ENCODE measurements at places on chromosomes 1 and 21.

DNA sequence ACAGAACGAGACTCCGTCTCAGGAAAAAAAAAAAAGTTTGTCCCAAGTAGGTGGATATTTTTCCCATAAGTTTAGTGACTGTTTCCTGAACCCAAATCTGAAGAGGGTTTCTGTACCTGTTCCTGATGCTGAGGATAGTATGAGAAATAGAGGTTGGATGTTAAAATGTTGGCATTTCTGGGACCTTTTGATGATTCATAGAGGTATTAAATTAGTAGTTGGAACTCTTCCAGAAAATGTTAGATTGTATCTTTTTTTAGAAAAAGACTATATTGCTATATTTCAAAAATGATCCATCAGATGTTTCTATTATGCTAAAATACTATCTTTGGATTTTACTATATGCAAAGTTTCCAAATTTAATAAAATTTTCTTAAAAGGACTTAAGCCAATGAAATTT, 2.9 kb upstream of the CENPL start:
- no peak for DNase-seq

DNA sequence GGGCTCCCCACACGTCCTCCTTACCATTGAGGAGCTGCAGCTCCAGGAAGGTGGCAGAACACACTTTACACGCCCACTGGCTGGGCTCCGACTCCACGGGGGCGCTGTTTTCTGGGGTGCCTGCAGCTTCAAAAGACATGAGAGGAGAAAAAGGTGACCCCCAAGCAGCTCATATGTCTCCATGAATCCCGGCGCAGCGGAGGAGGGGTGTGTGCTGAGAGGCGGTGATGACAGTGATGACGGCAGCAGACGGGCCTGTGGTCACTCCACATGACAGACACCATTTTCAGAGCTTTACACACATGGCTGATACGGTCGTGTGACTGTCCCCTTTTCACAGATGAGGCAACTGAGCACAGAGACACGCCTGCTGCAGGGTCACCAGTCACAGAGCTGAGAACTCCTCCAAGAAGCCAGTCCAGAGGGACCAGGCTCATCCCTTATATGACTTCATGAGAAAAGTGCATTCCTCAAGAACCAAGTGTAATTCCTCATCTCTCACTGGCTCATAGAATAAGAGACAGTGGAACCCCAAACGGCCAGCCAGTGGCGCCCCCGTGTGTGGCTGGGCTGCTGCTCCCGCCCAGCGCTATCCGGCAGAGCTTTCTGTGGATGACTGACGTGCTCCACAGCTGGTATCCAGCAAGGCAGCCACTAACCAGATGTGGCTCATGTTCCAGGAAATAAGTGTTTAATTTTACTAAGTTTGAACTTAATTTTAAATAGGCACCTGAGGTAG, 31.9 kb downstream of the PRDM15 start:
- no peak for DNase-seq

GRCh38 chr1:174408146-174408545, 39.6 kb upstream of the GPR52 start:
- DNase-seq = no peak

DNA sequence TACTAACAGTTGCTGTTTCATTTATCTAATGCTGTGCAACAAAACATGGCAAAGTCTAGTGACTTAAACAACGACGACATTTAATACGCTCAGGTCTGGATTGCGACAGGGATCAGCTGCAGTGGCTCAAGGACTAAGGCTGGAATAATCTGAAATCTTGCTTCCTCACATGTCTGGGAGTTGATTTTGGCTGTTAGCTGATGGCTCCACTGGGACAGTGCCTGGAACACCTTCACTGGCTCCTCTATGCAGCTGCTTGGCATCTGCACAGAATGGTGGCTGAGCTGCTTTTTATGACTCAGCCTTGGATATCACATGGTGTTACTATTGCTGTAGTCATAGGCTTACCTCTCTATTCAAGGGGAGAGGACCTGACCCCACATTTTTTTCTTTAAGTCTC, 24.0 kb upstream of the BTG3 start:
- no peak for DNase-seq

DNA sequence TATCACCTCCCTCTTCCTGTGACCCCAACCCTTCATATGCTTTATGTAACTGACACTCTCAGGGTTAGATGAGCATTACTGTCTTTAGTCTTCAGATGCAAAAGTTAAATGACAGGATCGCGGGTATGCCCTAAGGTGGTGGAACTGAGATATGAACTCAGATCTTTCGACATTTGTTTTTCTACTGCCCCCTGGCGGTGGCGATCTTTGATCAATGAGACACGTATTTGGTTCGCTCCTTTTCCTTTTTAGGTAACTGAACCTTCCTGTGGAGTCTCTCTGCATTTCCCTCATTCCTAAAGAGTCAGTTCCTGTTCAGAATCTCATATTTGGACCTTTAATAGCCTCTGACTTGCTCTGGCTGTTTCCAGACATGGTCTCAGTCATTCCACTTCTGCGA, 47.8 kb upstream of the ZP4 start:
- DNase-seq = no peak

DNA sequence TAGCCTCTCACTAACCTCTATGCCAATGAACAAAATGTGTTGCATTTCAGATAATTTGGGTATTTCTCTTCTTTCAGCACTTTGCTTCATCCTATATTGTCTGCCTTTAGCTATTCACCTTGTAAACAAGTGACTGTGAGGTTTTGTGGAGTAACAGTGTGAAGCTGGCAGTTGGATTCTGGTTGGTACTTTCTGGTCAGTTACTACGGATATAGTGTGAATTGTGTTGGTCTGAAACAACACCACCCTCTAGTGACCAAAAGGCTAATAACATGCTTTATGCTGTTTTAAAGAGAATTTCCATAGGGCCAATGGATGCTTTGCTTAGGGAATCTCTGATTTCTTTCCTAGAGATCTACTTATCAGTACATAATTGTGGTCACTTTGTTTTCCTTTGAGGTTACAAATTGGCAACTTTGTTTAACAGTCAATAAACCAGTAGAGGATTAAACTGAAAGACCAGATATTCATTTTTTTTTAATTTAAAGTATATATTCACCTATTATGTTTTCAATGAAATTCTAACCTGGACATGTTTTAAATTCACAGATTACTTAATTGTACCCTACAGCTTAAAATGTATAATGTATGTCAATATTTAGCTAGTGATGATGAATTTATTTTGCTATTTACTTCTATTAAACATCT, 2.5 kb upstream of the PTGER3 start:
- peak; percentile 20 for DNase-seq

DNA sequence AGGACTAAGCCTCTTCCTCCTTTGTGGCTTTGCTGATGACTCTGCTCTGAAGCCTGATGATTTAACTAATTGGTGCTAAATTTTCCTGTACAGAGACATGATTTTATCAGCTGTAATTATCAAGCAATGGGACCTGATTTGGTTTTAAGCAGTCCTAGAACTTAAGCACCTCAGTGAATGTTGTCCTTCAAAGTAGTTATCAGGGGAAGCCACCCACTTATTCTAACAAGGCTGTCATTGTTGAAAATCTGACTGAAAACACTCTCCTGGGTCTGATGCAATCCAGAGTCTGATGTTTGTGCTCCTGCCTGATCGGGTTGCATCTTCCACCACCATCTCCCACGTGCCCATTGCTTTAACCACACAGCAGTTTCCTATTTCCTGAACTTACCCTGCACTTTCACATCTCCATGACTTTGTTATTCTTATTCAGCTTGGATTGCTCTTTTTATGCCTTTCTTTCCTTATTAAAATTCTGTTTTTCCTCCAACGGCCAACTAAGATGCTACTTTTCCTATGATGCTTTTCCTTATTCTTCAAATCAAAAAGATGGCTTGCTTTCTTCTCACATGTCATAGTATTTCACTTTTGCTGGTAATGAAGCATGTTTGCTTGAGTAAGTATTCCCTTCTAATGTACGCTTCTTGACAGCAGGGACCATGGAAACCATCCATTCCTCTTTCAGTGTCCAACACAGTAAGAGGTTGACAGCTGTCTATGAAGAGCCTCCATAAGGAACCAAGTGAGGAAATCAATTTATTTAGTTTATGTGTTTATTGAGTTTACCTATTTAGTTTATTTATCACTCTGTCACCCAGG, 55.0 kb downstream of the S1PR1 start:
- no peak for DNase-seq

DNA sequence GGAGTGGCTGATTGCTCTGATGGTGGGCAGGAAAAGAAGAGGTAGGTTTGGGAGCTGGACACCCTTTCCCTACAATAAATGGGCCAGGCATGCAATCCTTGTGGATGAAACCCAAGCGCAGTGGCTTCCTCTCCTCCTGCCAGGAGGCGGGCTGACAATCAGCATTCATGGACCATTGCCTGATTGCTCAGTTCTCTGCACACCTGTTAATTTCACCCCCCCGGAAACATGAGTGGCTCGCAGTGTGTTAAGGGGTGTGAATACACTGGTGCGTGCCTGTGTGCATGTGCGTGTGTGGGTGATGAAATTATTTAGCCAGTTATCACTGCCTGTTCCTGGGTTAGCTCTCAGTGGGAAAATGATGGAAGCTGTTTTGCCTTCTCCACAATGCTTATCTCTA, 310.7 kb downstream of the PCP4 start:
- no peak for DNase-seq

DNA sequence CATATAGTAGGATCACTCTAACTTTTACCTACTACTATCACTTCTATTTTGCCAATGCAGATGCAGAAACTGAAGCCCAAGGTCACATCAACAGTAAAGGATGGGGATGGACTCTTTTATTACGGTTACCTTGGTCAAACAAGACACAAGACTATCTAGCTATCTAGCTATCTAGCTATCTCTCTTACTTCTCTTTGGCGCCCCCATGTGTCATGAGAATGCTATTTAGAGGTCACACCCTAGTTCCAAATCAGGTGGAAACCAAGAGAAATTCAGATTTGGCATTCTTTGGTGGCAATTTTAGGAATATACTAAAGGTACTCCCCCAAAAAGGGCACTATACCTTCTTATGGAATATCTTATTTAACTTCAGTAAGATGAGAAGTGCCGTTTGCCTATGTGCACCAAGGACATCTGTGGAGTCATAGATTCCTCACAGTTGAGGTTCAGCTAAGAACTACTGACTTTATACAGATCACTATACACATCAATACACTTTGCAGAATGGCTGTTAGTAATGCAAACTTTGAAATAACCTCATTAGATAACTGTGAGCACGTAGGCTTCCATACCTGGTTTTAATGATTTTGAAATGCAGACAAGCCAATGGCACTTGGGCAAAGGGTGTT, 6.7 kb downstream of the ZNF648 start:
- no peak for DNase-seq

- peak; percentile 36 for DNase-seq
Measured at GRCh38 chr1:112954945-112955772, 837 bp downstream of the SLC16A1 start.

DNA sequence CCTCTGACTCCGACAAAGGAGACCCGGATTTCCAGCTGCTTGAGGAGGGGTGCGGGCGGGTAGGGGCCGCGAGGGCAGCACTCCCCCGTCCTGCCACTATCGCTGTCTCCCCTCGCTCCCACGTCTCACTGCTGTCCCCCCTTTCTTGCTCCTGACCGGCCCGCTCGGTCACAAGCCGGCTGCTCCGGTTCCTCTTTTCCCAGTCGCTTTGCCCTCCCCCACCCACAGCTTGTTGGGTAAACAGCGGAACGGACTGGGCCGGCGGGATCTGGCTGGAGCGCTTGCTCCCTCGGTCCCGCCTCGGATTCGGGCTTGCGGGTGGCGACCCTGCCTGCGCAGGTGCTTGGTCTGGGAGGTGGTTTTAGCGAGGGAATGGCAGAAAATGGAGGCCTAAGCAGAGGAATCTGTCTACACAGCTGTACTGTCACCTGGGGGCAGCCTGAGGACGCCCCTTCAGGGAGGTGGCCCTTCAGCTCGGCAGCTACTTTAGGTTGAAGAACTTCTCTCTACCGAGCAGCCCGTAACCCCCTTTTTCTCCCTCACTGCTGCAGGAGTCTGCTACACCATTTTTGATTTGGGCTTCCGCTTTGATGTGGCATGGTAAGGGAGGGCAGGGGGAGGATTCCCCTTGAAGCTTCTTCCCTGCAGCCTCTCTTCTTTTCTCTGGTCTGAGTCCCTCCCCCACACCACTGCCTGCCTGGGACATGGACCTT, 645 bp downstream of the ATP6V0B start:
- DNase-seq = no peak

- DNase-seq = no peak
Measured at GRCh38 chr21:34582506-34583150, 32.3 kb downstream of the RCAN1 start.

- DNase-seq = peak; percentile 20
Measured at GRCh38 chr1:111990878-111991718, 1.6 kb upstream of the KCND3 start.

- DNase-seq = no peak
Measured at GRCh38 chr1:154441241-154441888, 36.2 kb downstream of the IL6R start.

GRCh38 chr1:101131239-101131843, 105.5 kb upstream of the S1PR1 start:
- no peak for DNase-seq

- DNase-seq = no peak
Measured at GRCh38 chr1:180353945-180354344, 123.9 kb downstream of the LHX4 start.

GRCh38 chr1:55861676-55862340, 646.6 kb upstream of the USP24 start:
- DNase-seq = no peak

GRCh38 chr21:36068748-36069398, 951 bp upstream of the CBR1 start:
- no peak for DNase-seq

DNA sequence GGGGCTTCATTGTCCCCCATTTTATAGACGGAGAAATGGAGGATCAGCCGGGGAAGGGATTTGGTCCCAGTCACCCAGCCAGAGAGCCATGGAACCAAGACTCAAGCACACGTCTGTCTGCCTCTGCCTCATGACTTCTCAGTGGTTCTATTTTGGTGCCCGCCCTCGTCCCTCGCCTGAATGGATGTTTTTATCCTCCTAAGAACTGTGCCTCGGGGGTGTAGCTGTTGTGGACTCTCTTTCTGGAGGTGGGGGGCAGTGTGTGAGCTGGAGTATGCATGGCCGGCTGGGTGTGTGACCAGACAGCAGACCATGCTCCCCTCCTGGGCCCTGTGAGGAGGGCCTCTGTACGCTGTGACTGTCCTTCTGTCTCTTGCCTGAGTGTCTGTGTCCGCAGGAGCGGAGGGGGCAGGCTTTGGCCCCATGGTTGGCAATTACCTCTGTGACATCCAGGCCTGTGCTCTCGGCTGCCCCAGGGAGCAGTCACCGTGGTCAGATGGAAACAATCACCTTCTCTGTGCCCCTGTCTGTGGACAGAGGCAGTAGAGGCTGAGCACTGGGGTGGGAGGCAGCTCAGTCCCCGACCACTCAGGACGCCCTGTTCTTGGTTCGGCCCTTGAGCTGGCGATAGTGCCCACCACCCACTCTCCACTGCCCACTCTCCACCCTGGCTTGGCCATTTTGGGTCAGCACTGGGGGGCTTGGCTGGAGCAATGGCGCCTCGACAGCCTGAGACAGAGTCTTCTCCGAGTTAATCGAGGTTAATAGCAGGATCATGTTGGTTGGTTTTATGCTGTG, 20.4 kb downstream of the WNT4 start:
- no peak for DNase-seq

GRCh38 chr21:45864436-45864835, 117.1 kb upstream of the COL6A1 start:
- no peak for DNase-seq

GRCh38 chr1:181018901-181019681, 3.6 kb downstream of the STX6 start:
- no peak for DNase-seq

All from progenitor cell of endocrine pancreas (in vitro differentiated cells).